Kasumi-1 (cell line): ENCODE measurements at places on chromosomes 2 and 18.

DNA sequence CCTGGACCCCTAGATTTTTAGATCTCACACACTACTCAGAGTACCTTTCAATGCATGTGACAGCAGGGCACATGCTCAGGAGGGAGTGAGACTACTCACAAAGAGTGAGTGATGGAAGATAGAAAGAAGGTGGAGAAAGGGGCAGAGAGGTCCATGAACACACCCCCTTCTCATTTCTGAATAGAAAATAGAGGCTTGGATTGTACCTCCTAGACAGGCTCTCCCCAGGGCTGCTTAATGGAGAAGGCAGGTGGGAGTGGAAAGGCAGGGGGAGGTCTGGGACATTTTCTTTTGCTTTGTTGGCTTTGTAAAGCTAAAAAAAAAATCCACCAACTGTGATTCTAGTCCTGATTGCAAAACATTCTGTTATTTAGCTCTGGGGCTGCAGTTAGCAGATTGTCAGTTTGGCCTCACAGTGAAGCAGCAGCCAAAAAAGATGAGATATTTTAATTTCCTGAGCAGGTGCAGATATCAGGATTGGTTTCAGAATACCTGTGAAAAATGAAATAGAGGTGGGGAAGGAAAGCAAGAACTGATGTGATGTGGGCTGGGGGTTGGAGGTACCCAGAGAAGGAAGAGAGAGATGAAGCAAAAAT is 119.3 kb upstream of the GYPC start:
- DNase-seq: no peak

DNA sequence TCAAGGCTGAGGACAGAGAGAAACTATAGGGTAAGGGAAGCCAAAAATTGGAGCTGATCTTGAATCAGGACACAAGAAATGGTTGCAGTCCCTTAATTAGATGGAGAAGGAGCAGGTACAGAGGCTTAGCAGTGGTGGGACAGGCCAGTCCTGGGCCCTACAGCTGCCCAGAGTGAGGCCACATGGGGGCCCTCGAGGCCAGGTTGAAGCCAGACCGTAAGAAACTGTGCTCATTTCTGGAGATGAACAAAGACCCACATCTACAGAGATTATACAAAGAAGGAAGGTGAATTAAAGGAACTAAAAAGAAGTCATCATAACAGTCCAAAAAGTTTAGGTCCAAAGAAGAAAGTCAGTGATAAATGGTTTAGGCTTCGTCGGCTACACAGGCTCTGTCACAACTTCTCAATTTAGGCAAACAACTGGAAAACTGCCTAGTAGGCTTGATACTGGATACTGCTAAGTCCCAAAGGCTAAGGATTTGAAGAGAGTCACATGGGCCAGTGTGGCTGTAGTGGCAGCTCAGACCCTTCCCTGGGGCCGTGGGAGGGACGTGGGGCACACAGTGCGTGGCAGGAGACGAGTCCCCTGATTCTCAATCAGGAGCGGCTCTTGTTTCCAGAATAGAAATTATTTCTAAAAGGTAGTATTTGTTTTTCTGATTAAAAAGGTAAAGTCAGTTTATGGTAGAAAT is 50.4 kb upstream of the CNGA3 start:
- DNase-seq: no peak

GRCh38 chr2:191790737-191791136 is 56.2 kb downstream of the CAVIN2 start:
- no peak for DNase-seq

DNA sequence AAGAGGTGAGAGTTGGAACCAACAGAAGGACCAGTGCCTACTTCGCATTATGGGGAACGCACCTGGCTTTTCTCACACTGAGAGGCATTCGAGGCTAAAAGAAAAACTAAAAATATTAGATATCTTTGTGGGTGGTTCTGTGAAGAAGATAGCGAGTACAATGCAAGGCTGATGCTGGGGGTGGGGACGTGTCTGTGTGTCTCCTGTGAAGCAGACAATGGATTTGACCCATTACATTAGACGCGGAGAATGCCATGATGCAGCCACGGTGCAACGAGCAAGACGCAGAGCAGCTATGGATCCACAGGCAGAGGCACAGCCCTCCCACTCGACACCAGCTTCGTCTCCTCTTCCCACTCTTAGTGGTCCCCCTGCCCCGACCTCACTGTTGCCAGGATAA is 61.0 kb downstream of the ADCY3 start:
- no peak for DNase-seq

- DNase-seq: no peak
These were observed 246.4 kb downstream of the KLHL29 start for GRCh38 chr2:23631389-23631788.

- no peak for DNase-seq
These were observed 242.1 kb downstream of the ALPK2 start for GRCh38 chr18:58386780-58387179.

DNA sequence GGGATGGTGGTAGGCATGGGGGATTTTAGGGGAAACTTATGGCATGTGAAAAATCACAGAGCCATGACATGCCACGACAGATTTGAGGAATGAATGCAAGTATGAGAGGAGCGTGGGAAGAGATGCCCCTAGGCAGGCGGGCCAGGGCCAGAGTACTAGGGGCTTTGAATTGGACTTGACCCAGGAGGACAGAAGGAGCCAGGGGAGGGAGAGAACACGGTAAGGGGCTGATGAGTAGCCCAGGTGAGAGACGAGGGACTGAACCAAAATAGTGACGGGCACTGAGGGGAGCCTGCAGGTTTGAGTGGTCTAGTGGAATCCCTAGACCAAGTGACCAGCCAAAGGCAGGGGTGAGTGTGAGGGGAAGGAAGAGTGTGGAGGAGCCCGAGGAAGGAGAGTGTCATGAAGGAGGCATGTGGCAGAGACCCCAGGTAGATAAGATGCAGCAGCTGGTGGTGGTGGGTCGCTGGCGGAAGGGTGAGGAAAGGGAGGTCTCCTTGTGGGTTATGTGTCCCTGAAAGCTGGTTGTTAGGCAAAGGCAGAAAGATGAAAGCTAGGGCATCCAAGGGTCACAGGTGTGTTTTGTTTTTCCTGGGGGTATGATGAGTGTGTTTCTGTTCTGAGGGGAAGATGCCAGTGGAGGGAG is 48.7 kb downstream of the ZBTB7C start:
- DNase-seq: no peak

- peak; percentile 88 for DNase-seq
These were observed 721 bp upstream of the MIB1 start for GRCh38 chr18:21739604-21740537.

- no peak for DNase-seq
These were observed 130.3 kb upstream of the CTAGE1 start for GRCh38 chr18:22547807-22548561.

DNA sequence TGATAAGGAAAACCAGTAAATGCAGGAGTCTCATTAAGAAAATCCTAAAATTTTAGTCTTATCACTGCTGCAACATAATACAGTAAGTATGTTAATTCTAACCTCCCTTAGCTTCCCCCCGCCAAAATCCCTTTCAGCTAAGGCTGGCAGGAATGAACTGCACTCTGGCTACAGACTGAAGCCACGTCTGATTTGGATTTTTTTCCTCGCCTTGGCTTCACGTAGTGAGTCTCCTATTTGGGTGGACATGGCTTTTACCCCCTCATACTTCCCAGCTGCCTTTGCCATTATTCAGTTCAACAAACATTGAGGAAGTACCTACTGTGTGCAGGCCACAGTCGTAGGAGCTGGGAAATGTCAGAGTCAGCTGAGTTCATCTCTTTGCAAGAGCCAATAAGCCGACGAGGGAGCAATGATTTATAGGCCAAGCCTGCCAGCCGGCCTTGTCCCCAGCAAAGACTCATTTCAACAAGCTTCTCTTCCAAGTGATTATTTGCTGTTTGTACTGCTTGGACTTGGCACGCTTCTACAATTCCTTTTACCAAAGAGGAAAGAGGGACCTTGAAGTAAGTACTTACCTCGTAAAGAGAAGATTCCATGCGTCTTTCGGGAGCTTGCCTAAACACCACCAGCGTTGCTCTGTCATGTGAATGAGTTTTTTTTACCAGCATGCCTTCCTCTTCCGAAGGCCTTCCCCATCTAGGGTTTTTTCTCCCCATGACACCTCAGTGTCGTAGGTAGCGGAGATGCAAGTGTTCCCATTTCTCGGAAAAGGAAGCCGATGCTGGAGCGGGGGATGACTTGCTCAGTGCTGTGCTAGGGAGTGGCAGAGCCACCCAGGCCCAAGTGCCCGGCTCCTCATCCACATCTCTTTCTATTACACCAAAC is 138.6 kb downstream of the KLHL29 start:
- DNase-seq: no peak

- DNase-seq: no peak
These were observed 812.6 kb upstream of the POU3F3 start for GRCh38 chr2:104041351-104041750.

- DNase-seq: peak; percentile 39
These were observed 223.2 kb upstream of the APCDD1 start for GRCh38 chr18:10231220-10231619.

GRCh38 chr2:51990684-51991083 is 958.8 kb upstream of the NRXN1 start:
- no peak for DNase-seq
